ENCODE measurements at places on chromosomes 1 and 21.

DNA sequence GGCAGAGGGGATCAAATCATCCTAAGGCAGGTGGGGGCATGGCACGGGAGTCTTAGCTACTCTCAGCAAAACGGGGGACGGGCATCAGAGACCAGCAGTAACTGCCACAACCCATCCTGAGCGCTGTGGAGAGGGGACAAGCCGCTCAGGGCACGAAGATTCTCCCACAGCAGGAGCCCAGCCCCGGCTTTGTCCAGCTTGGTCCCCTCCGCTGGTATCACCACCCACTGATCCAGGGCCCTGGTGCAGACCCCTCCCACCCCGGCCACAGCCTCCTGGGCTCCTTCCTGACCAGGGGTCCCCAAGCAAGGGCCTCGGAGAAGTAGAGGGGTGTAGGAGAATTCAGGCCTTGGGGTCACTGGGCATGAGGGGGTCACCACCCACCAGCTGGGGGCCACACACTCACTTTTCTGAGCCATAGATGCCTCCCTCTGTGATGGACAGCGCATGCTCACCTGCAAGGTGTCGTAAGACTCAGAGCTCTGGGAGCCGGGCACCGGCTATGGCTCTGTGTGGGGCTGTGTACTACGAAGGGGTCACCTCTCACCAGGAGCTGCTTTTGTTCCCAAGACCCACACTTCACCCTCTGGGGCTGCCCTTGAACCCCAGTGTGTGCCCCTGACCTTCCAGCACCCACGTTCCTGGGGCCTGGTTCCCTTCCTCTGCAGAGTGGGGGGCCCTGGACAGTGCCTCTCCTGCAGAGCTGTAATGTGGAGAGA is 2.3 kb upstream of the SMIM1 start:
- no peak for DNase-seq

- no peak for DNase-seq
Measured at GRCh38 chr1:206135248-206135647, 18.1 kb upstream of the AVPR1B start.

DNA sequence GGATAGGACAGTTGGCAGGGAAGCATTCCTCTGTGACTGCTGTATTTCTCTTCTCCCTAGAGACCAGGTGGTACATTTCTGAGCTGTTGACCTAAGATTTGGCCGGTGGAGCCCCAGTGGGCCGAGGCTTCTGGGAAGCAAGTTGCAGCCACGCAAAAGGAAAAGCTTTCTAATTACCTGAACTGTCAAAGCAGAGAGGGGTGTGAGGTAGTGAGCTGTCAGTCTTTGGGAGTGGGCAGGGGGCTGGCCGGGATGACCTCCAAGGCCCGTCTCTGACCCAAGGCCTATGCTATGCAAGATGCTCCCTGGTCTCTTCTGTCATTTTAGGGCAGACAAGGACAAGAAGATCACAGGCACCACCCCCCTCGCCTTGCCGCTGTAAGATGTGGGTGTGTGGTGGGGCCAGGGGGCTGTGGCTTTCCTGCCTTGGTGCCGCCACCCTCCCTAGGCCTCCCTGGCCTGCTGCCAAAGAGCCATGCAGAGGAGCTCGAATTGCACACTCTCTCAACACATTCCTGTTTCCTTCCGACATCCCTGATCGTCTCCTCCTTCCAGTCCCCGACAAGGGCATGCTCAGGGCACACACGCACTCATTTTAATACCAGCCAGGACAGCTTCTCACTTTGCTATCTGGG is 7.7 kb downstream of the PADI1 start:
- DNase-seq, result peak; percentile 36

GRCh38 chr1:45518910-45519309 is 2.8 kb downstream of the PRDX1 start:
- DNase-seq, result no peak

DNA sequence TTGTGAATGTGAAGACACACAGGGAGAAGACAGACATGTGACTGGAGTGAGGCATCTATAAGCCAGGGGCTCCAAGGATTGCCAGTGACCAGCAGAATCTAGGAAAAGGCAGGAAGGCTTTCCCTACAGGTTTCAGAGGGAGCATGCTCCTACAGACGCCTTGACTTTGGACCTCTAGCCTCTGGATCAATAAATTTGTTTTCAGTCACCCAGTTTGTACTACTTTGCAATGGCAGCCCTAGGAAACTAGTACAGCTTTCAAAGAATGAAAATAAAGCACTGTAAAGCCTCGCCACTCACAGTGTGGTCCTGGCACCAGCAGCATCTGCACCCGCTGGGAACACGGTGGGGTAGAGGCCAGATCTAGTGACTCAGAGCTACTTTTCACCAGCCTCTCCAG is 510.0 kb downstream of the LTN1 start:
- no peak for DNase-seq

DNA sequence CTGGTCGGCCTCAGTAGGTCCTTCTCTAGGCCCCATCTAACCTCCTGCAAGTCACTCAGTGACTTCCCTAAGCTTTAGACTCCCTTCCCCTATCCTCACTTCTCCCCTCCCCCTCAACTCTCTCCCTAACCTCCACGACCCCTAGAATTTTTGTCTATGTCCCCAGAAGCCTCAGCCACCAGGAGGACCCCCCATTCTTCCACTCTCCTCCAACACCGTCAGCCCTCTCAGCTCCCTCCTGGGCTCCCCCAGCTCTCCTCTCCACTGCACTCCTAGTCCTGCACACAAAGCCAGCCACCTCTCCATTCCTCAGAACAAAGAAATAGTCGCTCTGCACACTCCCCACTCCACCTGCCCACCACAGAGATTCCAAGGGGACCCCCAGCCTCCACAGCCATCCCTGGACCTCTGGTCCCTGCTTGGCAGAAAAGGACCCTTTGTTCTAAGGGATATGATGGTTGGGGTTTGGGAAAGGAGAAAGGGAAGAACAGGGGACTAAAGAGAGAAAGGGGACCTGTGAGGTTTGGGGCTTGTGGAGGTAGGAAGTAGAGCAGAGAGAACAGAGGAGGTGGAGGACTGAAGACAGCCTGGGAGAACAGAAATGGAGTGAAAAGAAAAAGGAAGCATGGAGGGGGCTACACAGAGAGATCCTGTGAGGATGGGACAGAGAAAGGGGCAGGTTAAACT is 2.8 kb downstream of the ARHGEF2 start:
- DNase-seq, result no peak

DNA sequence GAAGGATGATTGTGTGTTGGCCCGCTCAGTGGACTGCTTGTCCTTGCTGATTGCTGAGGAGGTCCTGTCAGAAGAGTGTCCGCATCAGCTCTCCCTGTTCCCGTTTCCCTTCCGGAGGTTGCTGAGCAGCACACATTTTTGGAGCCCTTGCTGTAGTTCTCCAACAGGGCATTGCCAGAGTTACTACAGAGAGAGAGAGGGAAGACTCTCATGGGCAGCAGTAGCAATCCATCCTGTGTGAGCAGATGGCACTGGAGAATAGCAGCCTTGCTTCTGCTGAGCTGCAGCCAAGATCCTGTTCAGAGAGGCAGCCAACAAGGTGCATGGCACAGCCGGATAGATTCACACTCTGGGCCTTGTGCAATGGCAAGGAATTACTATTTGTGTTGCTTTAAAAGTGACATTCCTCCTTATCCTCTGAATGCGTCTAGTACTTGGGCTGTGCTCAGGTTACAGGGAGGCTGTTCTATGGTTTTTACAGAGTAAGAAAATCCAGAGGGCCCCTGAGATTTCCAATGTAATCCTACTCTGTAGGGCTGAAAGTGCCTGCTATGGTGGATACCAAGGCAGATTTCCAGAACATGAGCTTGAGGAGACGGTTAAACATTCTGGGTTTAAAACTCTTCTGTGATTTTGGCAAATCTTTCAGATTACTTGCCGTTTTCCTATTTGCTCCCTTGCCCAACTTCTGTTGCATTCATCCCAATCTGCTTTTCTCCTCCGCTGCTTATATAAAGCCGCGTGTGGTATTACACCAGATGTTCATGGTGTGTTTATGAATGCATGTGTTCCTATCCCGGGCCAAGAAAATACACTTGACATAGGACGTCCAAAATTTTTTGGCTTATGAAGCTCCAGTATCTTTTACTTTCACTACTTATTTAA is 27.4 kb downstream of the AK4 start:
- DNase-seq, result no peak

GRCh38 chr21:16205527-16205926 is 475.7 kb downstream of the USP25 start:
- DNase-seq, result no peak

- no peak for DNase-seq
Measured at GRCh38 chr1:81467383-81467782, 333.4 kb upstream of the ADGRL2 start.

- peak; percentile 37 for DNase-seq
Measured at GRCh38 chr1:192401825-192402224, 85.0 kb downstream of the RGS21 start.

DNA sequence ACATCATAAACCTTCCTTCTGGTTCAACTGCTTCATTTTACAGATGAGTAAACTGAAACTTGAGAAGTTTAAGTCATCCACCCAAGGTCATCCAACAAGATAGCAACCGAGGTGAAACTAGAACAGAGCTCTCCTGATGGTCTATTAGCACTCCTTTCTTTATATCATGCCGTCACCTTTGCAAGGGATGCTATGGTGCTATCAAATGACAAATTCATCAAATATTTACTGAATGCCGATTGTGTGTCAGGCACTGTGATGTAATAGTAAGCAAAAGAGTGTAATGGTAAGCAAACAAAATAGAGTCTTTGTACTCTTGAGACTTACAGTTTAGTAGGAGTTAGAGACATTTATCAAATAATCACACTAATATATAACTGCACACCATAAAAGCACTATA is 14.0 kb upstream of the SGIP1 start:
- no peak for DNase-seq

DNA sequence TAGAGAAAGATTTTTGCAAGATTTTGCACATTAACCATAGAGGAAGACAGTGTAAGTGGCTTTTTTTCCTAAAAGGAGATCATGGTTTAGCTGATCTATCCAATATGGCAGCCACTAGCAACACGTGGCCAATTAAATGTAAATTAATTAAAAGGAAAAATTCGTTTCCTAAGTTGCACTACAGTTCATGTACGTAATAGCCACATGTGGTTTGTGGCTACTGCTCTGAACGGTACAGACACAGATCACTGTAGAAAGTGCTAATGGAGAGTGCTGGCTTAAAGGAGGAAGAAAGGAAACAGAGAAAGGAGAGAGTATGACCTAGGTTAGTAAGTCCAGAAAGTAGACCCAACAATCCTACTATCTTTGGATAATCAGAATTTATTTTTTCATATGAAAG is 170.8 kb downstream of the SIPA1L2 start:
- DNase-seq, result no peak

- no peak for DNase-seq
Measured at GRCh38 chr1:154867064-154867825, 2.8 kb downstream of the KCNN3 start.

- DNase-seq, result no peak
Measured at GRCh38 chr1:96488777-96489176, 232.8 kb upstream of the PTBP2 start.

DNA sequence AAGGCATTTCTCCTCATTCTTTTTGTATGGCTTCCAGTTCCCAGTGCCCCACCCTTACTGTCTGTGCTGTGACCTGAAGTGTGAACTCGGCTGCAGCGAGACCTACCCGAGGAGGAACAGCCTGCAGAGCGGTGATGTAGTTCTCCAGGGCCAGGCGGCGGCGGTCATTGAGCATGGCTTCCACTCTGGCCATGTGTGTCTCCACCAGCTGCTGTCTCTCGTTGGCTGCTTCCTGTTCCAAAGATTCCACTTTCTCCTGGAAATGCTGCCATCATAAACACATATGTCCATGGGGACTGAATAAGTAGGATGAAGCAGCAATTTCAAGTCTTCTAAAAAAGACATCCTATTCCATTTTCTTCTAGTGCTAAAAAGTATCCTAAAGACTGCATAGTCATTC is 195.6 kb downstream of the APP start:
- no peak for DNase-seq

GRCh38 chr1:161206411-161207140 is 4.4 kb downstream of the NDUFS2 start:
- no peak for DNase-seq

- DNase-seq, result no peak
Measured at GRCh38 chr1:34186741-34187494, 10.2 kb downstream of the C1orf94 start.

GRCh38 chr1:25246600-25247023 is 642 bp downstream of the RSRP1 start:
- no peak for DNase-seq

DNA sequence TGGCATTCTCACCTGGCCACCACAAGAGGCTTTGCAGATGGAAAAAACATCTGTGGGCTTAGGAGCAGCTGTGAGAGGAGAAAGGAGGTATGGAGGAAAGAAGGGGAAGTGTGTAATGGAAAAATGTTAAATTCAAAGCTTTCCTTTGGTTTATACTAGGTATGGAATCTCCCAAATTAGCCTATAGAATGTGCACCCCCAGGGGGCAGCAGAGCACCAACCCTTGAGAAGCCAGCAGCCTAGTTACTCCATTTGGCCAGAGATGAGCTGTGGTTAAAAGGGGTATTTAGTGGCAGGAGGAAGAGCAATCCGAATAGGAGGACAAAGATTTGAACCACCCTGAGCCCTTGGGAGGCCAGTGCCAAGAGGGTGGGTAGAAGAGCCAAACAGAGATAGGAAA is 97.5 kb upstream of the CTTNBP2NL start:
- peak; percentile 58 for DNase-seq

DNA sequence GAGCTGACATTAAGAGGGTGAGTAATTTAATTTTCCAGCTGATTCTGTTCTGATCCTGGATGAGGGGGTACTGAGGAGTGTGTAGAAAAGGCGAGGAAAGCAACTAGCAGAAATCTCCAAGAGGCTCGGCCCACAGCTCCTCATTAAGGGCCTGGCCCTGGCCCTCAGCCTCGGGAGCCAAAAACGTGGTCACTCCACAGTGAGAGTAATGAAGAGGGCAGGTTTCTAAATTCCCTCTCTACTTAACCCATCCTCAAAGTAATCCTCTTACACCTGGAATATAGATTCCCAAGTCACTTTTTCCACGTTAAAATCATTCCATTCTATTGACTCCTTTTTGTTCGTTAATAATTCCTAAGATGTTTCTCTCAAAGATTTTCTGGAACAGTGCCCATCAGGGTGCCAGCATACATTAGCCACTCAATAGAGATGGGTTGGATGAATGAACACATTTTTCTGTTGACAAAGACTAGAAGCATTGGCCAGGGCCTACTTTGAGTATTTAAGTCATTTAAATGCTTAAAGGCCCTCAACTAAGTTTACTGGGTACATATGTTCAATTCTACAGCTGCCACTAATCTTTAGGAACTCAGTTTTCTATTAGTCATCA is 1.1 kb upstream of the COL11A1 start:
- no peak for DNase-seq

DNA sequence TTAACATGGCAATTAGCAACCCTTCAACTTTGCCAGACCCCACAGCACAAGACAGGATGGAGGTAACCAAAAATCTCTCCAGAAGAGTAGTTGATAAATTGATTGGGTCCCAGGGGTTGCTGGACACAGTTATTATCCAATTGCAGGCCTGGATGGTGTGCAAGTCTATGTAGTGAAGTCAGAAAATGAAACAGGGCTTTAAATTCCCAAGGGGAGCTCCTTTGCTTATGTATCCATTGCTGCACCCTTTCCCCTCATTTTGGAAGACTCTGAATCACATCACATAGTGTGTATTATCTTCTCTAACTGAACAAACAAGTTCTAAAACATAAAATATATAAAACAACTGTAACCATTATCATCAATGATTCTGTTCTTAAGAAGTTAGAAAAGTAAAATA is 550.2 kb downstream of the LMO4 start:
- DNase-seq, result no peak

GRCh38 chr1:26372039-26372438 is 511 bp downstream of the ZNF683 start:
- peak; percentile 83 for DNase-seq

GRCh38 chr1:195766709-195767108 is 841.5 kb downstream of the KCNT2 start:
- peak; percentile 17 for DNase-seq
